IMR-90 (cell line): ENCODE measurements at places on chromosomes 6 and 20. TPM values are rescaled to one million over a fixed set of nuclear protein-coding genes. Genes with fewer than 3 reads are reported as not detected.

The NKX2-4 gene
- not detected in 2 replicates for total RNA-seq

The MLIP gene
- total RNA-seq, result not detected in 2 replicates

The OR2J3 gene
- not detected in 2 replicates for total RNA-seq

The LAMA2 gene
- total RNA-seq, result 12.5 and 13.3 TPM in 2 replicates

The CPXM1 gene
- 0.83 and 1.1 TPM in 2 replicates for total RNA-seq

The SLC22A3 gene
- total RNA-seq, result not detected in 2 replicates

The CDH22 gene
- not detected in 2 replicates for total RNA-seq

The EPHA7 gene
- not detected in 2 replicates for total RNA-seq

The GSTA3 gene
- total RNA-seq, result not detected in 2 replicates

The HLA-DRB1 gene
- total RNA-seq, result not detected in 2 replicates

The LHFPL5 gene
- not detected in 2 replicates for total RNA-seq

The CTAGE9 gene
- total RNA-seq, result not detected in 2 replicates

The EIF6 gene
- total RNA-seq, result 215 and 227 TPM in 2 replicates

The BEND6 gene
- 9.7 and 10.6 TPM in 2 replicates for total RNA-seq

The SLC17A9 gene
- total RNA-seq, result 1.4 and 2.2 TPM in 2 replicates

The TNXB gene
- under 0.01 TPM in 1 of 2 replicates, not detected in the other for total RNA-seq

The ENPP3 gene
- total RNA-seq, result under 0.01 TPM in 1 of 2 replicates, not detected in the other

The NNAT gene
- 2.0 and 2.8 TPM in 2 replicates for total RNA-seq

The PBOV1 gene
- total RNA-seq, result not detected in 2 replicates

The MLN gene
- not detected in 2 replicates for total RNA-seq

The RIPOR2 gene
- 0.83 and 1.1 TPM in 2 replicates for total RNA-seq

The ACTL10 gene
- total RNA-seq, result 0.18 and 0.28 TPM in 2 replicates

The LGSN gene
- not detected in 2 replicates for total RNA-seq

The TPD52L1 gene
- 10.2 and 10.8 TPM in 2 replicates for total RNA-seq

The JPH2 gene
- 0.54 and 0.83 TPM in 2 replicates for total RNA-seq

The FNDC11 gene
- total RNA-seq, result 0.28 and 0.36 TPM in 2 replicates

The RAB32 gene
- 104 and 108 TPM in 2 replicates for total RNA-seq

The SLPI gene
- total RNA-seq, result not detected in 2 replicates

The TBC1D20 gene
- 36.7 and 42.8 TPM in 2 replicates for total RNA-seq

The MAN1A1 gene
- total RNA-seq, result 5.9 and 11.4 TPM in 2 replicates

The HLA-G gene
- total RNA-seq, result not detected in 2 replicates

The NR2E1 gene
- total RNA-seq, result not detected in 2 replicates
